ENCODE measurements at places on chromosomes 16 and 17.
A peak's percentile ranks its signal among the peaks of the same experiment; 100 is the strongest.

DNA sequence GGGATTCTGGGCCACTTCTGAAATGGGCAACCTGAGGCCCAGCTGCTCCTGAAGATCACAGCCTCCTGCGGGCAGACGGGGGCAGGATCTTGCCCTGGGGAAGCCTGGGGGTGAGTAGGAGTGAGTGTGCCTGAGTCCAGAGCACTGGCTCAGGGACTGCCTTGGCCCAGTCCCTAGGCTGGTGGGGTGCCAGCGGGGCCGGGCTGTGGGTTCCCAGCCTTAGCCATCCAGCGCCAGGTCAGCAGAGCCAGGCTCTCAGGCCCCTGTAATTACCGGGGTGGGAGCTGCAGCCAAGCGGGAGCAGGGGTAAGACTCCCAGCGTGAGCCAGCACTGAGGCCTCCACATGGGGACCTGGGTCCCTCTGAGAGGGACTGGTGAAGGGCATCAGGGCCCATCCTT lies 8.2 kb downstream of the SPNS2 start:
- DNase-seq = no peak

GRCh38 chr16:80058214-80058613 lies 457.7 kb upstream of the MAF start:
- DNase-seq = no peak

- DNase-seq = peak; percentile 82
These were observed 12.4 kb upstream of the CACNG4 start for GRCh38 chr17:66952031-66952524.

GRCh38 chr16:57357330-57358085 lies 1.1 kb upstream of the CCL22 start:
- DNase-seq = no peak

DNA sequence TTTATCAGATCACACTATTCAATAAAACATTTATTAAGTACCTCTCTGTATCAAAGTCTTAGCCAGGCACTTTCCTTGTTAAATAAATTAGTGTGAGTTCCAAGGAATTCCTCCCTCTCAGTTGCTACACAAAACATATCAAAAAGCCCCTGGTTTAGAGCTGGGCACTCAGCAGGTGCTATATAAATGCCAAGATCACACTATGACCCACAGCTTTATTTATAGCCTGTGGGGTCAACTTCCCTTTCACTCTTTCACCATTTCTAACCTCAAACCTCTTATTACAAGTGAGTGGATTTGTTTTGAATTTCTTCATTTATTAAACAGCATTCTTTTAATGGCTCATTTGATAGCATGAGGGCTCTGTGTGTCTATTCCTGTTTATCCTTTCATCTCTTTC lies 112.6 kb upstream of the MPHOSPH6 start:
- DNase-seq = no peak

DNA sequence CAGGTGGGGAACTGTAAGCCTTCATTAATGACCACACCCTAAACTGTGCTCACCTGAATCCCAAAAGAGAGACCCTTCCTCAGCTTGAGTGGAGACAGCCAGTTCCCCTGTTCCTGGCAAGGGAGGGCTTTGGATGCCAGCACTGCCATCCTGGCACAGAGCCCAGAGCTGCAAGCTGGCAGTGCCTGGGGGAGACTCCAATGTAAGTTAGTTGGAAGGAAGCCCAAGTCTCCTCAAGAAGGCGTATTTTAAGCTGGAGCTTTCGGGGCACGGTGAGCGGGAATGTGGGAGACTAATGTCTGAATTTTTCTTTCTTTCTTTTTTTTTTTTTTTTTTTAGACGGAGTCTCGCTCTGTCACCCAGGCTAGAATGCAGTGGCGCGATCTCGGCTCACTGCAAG lies 4.7 kb downstream of the CDC42EP4 start:
- DNase-seq = no peak

GRCh38 chr17:76147211-76148014 lies 6.4 kb upstream of the FOXJ1 start:
- peak; percentile 22 for DNase-seq

DNA sequence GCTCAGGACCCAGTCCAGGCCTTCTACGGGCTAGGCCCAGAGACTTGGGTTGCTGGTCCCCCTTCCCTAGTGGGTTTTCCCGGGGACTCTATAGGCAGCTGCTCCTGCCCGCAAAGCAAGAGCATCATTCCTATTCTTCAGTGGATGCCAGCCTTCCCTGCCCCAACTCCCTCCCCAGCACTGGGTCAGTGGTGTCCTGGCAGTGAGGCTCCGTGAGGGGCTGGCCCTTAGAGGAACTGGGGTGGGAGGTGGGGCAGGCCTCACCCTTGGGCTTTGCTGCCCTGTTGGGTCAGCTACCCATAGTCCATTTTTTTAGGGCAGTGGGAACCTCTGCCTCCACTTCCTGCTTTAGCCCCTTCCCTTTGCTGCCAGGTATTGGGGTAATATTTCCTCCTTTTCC lies 7.9 kb upstream of the PLEKHG4 start:
- no peak for DNase-seq

- no peak for DNase-seq
These were observed 20.1 kb downstream of the NKD1 start for GRCh38 chr16:50568187-50568815.

DNA sequence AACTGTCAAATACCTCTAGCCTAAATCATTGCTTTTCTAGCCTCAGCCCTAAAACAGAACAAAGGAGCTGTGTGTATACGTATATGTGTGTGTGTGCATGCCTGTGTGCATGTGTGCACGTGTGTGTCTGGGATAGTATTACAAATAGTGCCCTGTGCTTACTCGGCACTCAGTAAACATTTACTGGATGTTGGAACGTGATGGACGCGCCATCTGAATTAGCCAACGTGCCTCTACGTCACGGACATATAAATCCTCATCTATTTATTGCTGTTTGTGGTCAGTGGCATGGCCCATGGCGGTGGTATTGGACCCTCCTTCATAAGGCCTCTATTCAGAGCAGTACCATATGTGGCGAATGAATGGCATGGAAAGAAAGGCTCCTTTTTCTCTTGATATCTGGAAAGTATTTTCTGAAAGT lies 37.5 kb downstream of the WWP2 start:
- DNase-seq = no peak

- DNase-seq = no peak
These were observed 2.8 kb downstream of the NOS2 start for GRCh38 chr17:27797390-27798091.

- DNase-seq = no peak
These were observed 12.1 kb upstream of the ACE start for GRCh38 chr17:63464691-63465236.

DNA sequence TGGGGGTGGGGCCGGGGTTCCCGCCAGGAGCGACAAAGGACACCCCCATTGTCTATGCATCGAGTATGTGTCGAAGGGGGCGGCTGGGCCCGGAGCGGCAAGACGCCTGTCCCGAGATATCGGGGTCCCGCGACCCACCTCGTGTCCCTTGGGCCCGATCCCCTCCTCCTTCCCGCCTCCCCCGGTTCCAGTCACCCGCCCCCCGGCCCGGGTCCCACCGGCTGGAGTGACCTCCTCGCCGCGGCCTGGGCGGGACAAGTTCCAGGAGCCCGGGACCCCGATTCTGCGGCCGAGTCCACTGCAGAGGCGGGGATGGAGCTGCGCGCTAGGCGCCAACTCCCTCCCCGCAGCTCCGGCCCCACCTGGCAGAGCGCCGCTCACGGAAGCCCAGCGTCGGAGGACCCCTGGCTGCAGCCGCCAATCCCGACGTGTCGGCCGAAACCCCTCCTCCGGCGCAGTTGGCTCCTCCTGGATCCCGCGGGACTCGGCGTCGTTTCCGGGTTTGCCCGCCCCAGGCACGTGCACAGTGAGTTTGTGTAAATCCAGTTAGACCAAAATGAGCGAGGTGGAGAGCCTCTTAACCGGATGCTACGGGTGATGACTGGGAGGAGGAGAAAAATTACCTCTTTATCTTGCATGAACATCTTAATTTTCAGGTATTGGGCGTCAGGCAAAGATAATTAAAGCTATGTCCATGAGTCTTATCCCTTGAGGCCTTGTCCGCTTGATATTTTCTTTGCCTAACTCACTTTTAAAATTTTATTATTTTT lies at the start of gene NMRAL1:
Gene NMRAL1, minus strand, starts transcription at position 434 of the 770 bp plus-strand sequence. CDS start 493 bp downstream, outside the sequence.
- DNase-seq = peak; percentile 77

- no peak for DNase-seq
These were observed 18.3 kb upstream of the DDX52 start for GRCh38 chr17:37661400-37662014.
